ENCODE measurements at places on chromosomes 1 and 21. TPM values are rescaled to one million over a fixed set of nuclear protein-coding genes. Genes with fewer than 3 reads are reported as not detected.

The ALDH9A1 gene
- total RNA-seq: 52.7 TPM

The MYOG gene
- total RNA-seq: not detected

The WDR64 gene
- total RNA-seq: not detected

GRCh38 chr1:229192031-229192430 is 78.9 kb upstream of the RAB4A start:
- DNase-seq: no peak

DNA sequence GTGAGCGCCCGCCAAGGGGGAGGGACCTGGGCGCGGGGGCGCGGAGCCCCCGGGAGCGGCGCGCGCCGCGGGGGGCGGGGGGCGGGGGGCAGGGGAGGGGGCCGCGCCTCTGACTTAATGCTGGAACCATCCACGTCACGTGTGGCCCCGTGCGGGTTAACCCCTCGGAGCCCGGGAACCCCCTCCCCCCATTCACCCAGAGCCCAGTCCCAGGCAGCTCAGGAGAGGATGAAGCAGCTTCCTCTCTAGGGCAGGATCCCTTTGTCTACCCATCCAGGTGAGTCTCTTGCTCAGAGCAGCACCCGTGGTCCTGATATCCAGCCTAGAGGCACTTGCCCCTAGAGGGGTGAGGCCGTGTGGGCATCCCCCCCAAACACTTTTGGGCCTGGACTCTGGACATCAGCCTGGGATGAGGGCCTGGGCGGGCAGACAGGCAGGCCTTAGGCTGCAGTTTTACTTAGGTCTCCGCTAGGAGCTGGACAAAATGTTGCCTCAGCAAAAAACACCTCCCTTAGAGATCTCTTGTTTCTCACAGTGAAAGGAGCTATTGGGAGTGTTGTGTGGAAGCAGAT is at the start of gene ALX3:
ALX3 (minus strand) TSS at position 2 of the 572 bp plus-strand sequence. CDS start 60 bp downstream, outside the sequence.
- DNase-seq: peak; percentile 72

Measured in endodermal cell (in vitro differentiated cells).